ELR (cell line): ENCODE measurements at places on chromosomes 16 and 17.

GRCh38 chr17:45771271-45771959 is 12.7 kb upstream of the CRHR1 start:
- no peak for DNase-seq

DNA sequence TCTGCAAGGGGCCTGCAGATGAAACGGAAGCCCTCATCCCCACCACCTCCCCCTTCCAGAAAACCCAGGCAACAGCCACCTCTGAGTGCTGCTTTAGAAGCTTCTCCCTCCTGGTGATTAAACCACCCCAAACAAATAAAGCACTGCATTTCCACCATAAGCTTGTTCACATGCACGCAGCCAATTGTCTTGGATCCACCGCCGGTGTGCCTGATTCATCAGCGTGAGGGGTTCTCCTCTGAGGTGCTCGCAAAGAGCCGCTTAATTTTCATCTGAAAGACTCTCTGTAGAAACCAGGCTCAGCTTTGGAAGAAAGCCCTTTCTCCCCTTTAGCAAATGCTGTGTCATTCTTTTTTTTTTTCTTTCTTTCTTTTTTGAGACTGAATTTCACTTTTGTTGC is 155.2 kb upstream of the EEF2KMT start:
- no peak for DNase-seq

DNA sequence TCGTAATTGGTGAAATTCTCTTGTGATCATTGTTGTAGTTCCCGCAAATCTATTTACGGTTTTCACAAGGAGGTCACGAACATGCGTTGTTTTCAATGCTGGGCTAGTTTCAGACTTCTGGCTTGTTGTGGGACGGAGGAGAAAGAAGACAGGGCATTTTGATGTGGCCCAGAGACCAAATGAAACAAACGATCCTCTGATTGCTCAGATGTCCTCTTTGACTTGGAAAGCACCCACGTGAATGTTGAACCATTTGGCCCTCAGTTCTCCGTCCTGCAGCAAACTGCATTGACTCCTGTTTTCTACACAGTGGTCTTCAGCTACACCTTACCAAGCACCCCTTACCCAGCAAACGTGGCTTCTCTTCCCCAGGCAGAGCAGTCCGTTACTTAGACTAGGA is 391.0 kb downstream of the WWOX start:
- DNase-seq: no peak

- DNase-seq: no peak
Observed at GRCh38 chr17:82076785-82077591, 11.4 kb upstream of the DUS1L start.

- DNase-seq: no peak
Observed at GRCh38 chr17:77512062-77512946, 371.5 kb downstream of the SEC14L1 start.

GRCh38 chr17:4584101-4584916 is at the start of gene SMTNL2:
SMTNL2 (plus strand) TSS chr17:4584529; CDS start chr17:4584606, 77 bp downstream.
- no peak for DNase-seq

GRCh38 chr17:42130310-42130936 is 7.8 kb downstream of the HSPB9 start:
- DNase-seq: no peak

DNA sequence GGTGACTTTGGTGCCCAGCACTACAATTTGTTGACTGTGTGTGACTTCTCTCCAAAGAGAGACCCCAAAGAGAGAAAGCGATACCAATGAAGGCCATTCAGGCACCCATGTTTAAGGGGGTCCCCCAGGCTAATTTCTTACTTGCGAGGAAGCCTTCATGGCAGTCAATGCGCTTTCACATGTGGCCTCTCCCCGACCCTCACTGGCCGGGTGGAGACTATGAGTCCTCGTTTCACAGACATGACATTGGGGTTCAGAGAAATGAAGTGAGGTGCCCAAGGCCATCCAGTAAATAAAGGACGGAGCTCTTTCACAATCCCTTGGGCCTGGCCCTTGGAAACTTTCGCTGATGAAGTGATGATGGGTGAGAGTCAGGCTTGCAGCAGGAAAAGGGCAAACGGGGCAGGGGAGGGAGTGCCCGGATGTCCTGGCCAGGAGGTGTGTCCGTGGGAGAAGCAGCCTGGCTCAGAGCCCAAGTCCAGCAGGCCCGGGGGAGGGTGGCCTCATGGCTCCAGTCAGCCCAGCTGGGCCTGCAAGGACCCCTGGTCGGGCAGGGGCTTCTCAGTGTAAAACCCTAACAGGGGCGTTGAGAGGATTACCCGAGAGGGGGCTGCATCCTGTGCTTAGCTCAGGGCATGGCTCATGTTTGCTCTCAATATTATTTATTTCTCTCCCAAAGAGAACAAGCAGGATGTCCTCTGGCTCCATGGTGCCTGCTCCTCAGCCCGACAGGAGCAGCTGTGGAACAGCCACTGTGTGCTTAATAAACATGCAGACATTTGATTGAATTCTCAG is 14.7 kb downstream of the TBX2 start:
- no peak for DNase-seq

DNA sequence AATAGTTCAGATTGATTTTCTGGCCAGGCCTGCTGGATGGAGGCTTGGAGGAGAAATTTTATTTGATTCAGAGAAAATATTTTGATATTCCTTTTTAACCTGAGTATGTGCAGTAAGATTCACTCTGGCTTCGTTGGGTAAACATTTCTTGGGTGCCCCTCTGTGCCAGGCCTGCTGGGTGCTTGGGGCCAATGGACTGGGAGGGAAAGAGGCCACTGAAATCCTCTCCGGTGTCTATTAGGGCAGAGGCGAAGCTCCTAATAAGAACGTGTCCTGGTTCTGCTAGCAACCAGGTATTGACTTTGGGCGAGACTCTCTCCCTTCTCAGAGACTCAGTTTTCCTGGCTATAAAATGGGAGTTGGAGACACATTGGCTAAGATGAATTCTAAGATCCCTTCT is 122.5 kb downstream of the CYLD start:
- DNase-seq: no peak

DNA sequence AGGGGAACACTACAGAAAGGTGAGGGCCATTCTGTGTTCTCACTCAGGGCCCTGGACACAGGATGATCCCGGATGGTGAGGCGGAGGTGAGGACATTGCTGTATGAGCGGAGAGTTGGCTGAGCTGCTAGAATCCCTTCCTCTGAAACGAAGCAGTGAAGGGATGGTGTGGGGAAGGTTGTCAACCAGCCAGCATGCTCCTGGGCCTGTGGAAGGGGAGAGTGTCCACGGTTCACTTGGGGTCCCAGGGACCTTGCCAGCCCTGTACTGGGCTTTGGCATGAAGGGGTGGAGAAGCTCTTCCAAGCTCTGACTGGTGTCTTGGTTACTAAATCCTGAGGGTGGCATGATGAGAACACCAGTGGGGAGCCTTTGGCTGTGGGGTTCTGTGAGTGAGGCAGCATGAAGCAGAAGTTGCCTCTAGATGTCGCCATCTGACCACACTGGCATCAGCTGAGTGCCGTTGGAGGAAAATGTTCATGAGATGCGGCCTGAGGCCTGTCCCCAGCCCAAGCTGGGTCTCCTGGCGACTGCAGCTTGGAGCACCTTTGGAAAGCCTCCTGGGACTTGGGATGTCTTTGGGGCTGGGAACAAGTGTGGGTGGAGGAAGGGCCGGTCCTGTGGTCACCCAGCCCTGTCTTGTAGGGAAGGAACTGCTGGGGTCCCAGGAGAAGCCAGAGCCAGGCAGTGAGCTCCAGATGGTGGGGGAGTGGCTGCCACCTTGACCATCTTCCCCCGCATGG is 14.8 kb downstream of the PDP2 start:
- peak; percentile 80 for DNase-seq

DNA sequence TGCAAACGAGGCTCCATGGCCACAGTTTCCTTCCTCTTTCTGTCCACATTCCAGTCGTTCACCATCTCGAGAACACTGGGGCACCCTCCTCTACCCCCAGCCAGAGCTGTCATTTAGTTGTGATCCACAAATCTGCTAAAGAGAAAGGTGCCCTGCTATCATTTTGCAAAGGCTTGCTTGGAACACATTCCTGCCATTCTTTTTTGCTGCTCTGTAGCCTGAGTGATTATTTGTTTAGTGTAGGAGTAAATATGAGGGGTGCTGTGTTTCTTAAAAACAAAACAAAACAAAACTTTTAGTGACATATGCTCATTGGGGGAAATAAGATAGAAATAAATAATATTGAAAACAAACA is 166.7 kb downstream of the PRKCA start:
- DNase-seq: no peak

DNA sequence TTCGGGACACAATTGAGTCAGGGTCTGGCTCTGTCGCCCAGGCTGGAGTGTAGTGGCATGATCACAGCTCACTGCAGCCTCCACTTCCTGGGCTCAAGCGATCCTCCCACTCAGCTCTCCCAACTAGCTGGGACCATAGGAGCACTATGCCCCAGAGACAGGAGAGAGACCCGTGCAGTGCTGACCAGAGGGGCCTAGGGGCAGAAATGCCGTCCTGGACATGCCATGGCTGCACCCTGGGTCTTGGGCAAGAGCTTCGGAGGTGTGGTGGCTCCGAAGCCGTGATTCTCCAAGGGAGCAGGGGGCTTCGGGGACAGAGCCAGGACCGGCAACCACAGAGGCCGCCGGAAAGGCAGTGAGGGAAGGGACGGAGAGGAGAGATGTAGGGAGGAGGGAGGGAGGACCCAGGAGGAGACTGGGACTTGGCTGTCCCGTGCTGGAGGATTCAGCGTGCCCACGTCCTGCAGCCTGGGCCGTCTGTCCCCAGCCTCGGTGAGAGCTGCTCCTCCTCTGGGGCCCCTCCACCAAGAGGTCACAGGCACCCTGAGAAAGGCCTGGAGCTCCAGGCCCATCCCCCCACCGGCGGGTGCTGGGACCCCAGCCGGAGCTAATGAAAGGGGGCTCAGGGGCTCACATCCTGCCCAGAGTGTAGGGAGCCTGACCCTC is 21.9 kb downstream of the TPSD1 start:
- DNase-seq: no peak

- no peak for DNase-seq
Observed at GRCh38 chr17:80491478-80492342, 15.3 kb upstream of the NPTX1 start.

DNA sequence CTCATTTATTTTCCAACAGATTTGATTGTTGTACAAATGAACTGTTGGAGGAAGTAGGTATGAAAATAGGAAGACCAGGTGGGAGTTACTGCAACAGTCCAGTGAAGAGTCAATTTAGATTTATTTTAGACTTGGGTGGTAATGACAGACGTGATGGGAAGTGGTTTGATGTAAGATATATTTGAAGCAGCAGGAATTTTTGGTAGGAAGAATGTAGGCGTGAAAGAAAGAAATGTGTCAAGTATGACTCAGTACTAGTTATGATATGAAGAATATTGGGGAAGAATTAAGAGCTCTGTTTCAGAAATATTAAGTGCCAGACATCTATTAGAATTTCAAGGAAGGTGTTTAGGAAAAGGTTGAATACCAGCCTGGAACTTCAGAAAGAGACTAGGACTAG is 247.9 kb upstream of the AXIN2 start:
- DNase-seq: no peak

- DNase-seq: peak; percentile 53
Observed at GRCh38 chr16:14249291-14250032, 178.3 kb downstream of the MRTFB start.

- DNase-seq: peak; percentile 27
Observed at GRCh38 chr17:79739148-79740062, 8.7 kb downstream of the ENPP7 start.

DNA sequence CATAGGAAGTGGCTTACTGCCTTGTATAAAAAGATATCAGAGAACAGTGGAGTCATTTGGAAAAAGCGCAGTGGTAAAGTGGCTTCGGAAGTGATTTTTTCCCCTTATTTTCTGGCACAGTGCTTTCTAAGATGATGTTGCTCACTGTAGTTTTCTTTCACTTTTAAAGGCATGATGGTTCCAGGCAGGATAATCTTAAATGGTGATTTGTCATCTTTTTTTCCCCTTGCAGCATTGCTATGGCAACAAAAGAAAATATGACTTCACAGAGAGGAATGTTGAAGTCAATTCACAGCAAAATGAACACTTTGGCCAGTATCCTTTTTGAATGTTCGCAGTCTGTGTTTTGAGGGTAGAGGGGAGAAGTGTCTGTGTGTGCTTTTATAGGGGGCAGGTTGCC is 42.5 kb downstream of the GOSR1 start:
- DNase-seq: peak; percentile 96

- DNase-seq: no peak
Observed at GRCh38 chr16:20051147-20051546, 22.5 kb downstream of the GPR139 start.

DNA sequence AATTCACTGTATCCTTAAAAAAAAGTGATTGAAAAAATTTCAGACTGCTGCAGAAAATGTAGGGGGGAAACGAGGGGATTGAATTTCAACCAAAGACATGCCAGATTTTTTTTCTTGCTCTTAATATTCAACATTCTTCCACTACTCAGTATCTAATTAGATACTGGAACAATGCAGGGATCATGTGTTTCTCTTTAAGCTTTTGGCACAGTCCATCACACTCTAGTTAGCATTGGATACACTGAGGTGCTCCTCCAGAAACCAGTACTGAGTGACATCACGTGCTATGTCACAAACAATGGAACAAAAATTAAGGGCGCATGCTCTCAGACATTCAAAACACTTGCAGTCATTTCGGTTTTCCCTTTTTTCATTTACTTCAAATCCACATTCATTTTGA is 298.6 kb upstream of the PSMD7 start:
- no peak for DNase-seq

- no peak for DNase-seq
Observed at GRCh38 chr16:52501746-52502145, 45.2 kb downstream of the TOX3 start.

GRCh38 chr16:81189100-81189664 is 49.3 kb upstream of the BCO1 start:
- DNase-seq: no peak

- no peak for DNase-seq
Observed at GRCh38 chr17:250487-251300, 69.2 kb upstream of the DOC2B start.

GRCh38 chr17:15238676-15239422 is 26.3 kb downstream of the PMP22 start:
- no peak for DNase-seq

GRCh38 chr17:77572851-77573250 is 385.7 kb upstream of the TNRC6C start:
- DNase-seq: no peak

- DNase-seq: peak; percentile 43
Observed at GRCh38 chr17:7393613-7394451, 493 bp downstream of the PLSCR3 start.

DNA sequence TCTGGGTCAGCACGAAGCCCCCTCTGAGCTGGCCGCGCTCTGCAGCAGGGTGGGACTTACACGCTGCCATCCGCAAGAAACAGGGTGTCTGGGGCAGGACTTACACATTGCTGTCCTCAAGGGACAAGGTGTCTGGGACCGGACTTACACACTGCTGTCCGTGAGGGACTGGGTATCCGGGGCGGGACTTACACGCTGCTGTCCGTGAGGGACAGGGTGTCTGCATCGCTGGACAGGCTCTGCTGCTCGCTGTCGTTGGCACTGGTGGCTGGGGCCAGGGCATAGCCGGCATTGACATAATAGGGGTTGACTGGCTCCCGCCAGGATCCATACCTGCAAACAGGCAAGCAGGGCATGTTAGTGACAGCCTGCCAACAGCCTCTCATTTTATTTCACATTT is 31.4 kb downstream of the PDIA2 start:
- DNase-seq: no peak
